ENCODE measurements at places on chromosomes 16 and 17. TPM values are rescaled to one million over a fixed set of nuclear protein-coding genes. Genes with fewer than 3 reads are reported as not detected.
A peak's percentile ranks its signal among the peaks of the same experiment; 100 is the strongest.

EFNB3 gene
- total RNA-seq, result 0.38 TPM

DNA sequence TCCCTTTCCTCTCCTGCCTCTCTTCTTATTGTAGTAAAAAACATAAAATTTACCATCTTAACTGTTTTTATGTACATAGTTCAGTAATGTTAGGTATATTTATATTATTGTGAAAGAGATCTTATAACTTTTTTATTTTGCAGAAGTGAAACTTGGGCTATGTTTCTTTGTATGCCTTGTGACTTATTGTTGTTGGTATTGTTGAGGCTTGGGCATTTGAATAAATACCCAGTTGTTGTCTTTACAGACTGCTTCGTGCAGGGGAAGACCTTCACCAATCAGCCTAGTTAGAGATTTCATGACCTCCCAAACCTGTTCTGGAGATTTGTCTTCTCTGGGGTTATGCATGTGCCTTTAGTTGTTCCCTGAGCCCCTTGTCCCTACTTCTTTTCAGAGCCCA lies 31.9 kb downstream of the REXO5 start:
- DNase-seq, result no peak

DNA sequence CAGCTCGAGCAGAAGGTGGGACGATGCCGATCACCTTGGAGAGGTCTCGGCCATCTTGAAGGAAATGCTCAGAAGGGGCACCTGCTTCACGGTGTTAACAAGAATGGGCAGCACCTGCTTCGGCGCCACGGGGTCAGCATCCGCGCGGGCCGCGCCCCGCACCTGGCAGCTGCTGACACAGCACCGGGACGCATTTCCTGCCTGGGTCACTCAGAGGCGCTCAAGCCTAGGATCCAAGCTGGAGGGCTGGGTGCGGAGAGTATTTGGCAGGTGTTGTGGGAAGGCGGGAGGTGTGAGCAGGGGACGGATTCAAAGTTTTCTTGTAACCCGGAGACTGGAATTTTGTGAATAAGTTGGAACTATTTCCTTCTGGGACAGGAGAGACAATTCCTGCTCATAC lies 39.3 kb upstream of the AKTIP start:
- no peak for DNase-seq

- no peak for DNase-seq
Observed at GRCh38 chr17:82517230-82517865, 2.2 kb upstream of the FOXK2 start.

GRCh38 chr17:71522383-71522782 lies 598.4 kb upstream of the SOX9 start:
- no peak for DNase-seq

DNA sequence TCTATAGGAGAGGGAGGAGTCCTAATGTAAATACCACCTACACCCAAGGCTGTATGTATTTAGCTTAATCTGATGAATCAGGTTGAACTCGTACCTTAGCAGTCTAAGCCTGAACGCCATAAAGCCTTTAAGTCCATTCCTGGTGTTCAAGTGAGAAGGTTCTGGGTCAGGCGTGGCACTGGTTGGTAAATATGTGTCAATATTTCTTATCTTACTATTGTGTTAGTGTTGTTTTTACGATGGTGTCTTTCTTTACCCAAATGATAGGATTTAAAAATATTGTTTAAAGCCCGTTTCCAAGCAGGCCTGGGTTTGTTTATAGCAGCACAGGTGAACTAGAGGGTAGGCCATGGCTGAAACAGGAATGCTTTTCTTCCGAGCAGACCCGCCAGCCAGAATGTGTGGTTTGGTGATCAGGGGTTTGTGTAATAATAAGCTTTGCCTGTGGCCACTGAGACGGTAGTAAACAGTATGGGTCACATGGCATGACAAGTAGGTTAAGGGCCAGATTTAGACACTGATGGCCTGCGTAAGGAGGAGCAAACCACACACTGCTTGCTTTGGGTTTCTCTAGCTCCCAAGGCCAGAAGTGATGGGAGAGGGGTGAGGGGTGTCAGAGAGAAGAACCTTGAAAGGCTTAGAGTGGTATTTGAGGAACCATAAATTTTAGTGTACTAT lies 3.3 kb downstream of the TMEM94 start:
- no peak for DNase-seq

DNA sequence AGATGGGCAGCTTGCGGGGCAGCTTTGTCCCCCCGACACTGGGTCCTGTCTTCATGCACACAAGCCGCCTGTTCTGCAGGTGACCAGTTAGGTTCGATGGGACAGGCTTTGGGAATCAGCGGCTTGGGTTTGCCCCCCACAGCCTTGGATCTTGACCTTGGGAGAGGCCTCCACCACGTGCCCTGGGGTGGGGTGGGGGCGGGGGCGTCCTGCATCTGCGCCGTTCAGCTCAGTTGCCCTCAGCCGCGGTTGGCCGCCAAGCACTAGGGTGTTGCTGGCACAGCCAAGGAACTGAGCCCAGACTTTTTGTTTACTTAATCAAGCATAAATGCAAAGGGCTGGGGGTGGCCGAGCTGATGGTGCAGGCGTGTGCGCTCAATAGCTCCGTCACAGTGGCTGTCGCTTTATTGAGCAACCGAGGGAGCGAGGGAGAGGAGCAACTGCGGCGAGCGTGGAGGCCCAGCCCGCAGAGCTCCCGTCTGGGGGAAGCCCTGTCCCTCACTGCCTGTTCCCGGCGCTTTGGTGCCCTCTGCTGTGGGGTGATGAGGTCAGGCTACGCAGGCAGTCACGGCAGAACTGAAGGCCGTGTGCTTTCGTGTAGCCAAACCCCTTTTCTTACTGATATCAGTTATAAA lies 33.9 kb downstream of the JPH3 start:
- DNase-seq, result peak; percentile 94

DNA sequence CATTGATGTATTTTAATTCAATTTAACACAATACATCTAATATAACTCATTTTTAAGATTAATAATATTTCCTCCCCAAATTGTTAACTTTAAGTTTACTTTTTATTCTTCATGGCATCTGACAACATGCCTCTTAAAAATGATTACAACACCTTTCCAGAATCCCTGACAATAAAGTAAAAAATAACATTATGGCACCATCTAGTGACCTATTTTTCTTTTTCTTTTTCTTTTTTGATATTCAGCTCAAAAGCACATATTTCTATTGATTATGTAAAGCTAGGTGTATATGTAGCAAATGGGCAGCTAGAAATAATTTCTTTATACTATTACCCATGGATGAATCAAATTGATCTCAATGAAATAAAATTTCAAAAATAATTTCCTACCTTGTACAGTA lies 834.3 kb upstream of the CDH8 start:
- no peak for DNase-seq

Measured in right cardiac atrium (tissue), 5 donors.